ENCODE measurements at places on chromosomes 7 and 10.

GRCh38 chr7:50397320-50397970, 52.7 kb downstream of the FIGNL1 start:
- no peak for DNase-seq

- no peak for DNase-seq
Measured at GRCh38 chr10:90993340-90993739, 72.5 kb upstream of the ANKRD1 start.

- no peak for DNase-seq
Measured at GRCh38 chr7:69959789-69960499, 361.7 kb downstream of the AUTS2 start.

DNA sequence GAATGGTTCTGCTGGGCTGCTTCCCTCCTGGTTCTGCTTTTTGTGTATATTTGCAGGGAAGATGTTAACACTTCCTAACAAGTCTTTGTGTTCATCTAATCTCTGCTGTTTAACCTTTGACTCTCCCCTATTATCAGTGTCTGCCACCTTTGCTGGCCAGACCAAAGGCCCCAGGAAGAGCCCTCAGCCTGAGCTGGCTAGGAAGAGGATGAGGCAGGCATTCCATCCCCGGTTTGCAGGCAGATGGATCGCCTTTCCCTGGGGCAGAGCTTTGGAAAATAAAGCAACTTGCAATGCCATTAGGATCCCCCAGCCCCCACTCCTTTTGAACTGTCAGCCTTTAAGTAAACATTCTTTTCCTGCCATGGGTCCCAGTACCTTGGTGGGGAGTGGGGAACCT, 19.0 kb downstream of the DPCD start:
- DNase-seq, result no peak

DNA sequence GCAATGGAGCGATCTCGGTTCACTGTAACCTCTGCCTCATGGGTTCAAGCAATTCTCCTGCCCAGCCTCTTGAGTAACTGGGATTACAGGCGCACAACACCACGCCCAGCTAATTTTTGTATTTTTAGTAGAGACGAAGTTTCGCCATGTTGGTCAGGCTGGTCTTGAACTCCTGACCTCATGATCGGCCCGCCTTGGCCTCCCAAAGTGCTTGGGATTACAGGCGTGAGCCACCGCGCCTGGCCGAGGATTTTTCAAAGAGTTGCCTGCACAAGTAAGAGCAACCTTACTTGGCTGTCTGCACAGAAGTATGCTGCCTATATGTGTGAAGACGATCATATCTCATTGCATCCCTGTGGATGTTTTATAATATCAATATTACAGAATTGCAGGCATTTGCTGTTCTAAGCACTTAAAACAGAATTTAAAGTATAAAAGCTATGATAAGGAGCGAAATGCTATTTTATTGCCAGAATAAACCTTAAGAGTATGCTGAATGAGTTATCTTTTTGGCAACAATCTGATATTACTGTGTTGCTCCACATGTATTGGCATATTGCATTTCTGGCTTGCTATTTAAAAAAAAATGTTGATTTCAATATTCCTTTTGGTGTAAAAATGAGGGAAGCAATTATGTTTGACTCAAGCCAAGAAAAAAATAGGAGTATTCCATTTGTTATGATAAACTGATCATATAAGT, 379.4 kb upstream of the SEMA3D start:
- no peak for DNase-seq

GRCh38 chr10:69344591-69345252, 66.4 kb downstream of the HK1 start:
- no peak for DNase-seq

DNA sequence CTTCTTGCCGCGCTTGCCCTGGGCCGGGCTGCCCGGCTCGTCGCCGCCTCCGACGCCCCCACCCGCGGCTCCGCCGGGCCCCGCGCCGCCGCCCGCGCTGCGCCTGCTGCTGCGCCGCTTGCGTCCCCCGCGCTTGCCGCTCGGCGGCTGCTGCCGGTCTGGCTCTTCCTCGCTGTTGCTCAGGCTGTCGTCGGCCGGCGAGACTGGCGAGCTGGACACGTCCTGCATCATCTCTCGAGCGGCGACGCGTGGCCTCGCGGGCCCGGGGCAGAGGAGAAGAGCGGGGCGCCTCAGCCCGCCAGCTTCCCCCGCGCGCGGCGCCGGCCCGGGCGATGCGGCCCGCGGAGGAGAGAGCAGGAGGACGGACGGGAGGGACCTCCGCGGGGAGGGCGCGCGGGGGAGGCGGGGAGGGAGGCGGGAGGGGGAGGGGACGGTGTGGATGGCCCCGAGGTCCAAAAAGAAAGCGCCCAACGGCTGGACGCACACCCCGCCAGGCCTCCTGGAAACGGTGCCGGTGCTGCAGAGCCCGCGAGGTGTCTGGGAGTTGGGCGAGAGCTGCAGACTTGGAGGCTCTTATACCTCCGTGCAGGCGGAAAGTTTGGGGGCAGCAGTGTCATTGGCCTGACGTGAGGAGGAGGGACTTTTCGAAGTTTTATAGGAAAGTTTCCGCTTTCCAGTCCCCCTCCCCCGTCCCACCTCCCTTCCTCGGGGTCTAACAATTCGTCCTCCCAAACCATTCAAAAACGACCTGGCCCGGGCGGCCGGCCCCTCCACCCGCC, at the start of gene TWIST1:
TSS of gene TWIST1 (minus strand) at position 546 of the 779 bp plus-strand sequence. CDS start at position 231, 315 bp downstream.
- peak; percentile 93 for DNase-seq

GRCh38 chr7:144508702-144509101, 105.2 kb upstream of the NOBOX start:
- no peak for DNase-seq

- DNase-seq, result no peak
Measured at GRCh38 chr7:159064816-159065510, 79.7 kb downstream of the VIPR2 start.

- DNase-seq, result no peak
Measured at GRCh38 chr7:5703572-5704533, 77.6 kb downstream of the RNF216 start.

GRCh38 chr7:93147363-93147762, 822 bp downstream of the SAMD9L start:
- DNase-seq, result peak; percentile 54

DNA sequence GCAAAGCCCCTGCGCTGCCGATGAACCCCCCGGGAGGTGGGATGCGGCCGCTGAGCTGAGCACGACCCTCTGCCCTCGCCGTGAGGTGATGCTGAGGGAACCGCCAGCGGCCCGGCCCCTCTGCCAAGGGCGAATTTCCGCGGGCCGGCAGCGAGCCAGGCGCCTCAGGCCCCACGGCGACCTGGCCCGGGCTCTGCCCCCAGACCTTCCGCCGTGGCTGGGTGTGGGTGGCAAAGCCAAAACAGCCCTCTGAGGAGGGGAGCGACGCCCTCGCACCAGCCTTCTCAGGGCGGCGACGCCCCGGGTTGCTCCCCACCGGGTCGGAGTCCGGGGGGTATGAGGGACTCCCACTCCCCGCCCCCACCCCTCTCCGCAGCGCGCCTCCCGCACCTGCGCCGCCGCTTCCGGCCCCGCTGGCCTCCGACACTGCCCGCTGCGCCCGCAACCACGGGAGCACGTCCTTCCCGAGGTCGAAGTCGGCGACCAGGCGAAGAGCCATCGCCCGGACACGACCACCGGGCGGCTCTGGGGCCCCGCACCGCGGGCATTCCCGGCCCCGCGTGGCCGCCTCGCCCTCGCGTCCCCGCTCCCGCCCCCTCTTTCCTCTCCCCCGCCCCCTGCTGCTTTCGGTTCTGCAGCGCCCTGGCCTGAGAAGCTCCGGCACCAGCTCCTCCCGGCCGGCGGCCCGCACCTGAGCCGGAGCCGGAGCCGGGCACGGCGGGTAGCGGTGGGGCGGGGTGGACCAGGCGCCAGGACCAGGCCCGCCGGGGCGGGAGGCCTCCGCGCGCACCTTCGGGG, at the start of gene GSAP:
TSS of gene GSAP (minus strand) at position 527 of the 798 bp plus-strand sequence. CDS start at position 499, 28 bp downstream.
- peak; percentile 47 for DNase-seq

GRCh38 chr10:20963721-20964595, 66.8 kb upstream of the NEBL start:
- no peak for DNase-seq

GRCh38 chr10:131141645-131142516, 169.6 kb downstream of the TCERG1L start:
- no peak for DNase-seq

- no peak for DNase-seq
Measured at GRCh38 chr7:303884-304573, 14.1 kb downstream of the FOXL3 start.

DNA sequence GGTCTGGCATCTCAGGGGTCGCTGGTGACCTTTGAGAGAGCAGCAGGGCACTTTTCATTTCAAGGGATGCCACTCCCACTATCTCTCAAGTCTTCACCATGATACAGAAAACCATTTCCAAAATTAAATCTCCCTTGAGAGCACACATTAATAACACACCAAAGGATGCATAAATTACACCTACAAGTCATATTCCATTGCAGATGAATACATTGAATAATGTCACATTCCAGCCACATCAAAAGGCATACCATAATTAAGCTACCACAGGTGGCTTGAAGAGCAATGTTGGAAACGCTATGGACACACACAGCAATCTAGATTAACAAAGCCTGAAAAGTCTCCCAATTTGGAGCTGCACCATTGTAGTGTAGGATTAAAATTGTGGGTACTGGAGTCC, 353.3 kb upstream of the ZMIZ1 start:
- DNase-seq, result no peak

DNA sequence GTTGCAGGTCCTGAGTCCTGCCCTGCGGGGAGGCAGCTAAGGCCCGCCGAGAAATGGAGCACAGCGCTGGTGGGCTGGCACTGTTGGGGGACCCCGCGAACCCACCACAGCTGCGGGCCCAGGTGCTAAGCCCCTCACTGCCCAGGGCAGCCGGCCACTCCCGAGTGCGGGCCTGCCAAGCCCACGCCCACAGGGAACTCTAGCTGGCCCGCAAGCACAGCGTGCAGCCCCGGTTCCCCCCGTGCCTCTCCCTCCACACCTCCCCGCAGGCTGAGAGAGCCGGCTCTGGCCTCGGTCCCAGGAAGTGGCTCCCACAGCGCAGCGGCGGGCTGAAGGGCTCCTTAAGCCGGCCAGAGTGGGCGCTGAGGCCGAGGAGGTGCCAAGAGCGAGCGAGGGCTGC, 3.5 kb upstream of the NSMCE4A start:
- no peak for DNase-seq

DNA sequence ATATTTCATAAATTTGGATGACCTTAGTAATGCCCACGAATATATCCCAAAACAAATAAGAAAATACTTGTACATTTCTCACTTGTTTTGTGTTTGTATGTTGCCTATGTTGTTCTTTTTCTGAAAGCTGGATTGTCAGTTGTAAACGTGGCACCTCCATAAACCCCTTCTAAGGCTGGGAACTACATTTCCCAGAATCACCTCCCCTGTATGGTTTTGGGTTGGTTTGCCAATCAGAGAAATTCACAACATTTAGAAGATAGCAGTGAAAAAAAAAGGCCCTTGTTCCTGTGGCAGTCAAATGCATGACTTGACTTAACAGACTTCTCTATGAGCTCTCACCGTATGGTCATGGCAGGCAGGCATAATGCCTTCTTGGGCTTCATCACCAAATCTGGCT, 676.3 kb upstream of the STEAP1 start:
- no peak for DNase-seq

DNA sequence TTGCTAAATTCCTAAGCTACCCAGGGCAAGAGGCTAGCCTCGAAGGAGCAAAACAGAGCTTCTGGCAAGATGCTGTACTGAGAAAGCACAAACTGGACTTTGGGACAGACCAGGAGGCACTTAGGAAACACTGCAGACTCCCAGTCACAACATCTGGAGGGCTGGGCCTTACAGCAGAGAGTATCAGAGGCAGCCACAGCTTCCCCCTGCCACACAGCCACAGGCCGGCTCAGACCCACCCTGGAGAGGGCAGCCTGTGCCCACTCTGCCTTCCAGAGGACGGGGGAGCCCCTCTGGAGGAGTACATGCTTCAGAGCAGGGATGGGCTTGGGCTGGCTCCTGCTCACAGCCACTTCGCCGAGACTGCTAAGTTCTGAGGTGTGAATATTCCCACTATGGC, 17.4 kb downstream of the ESYT2 start:
- no peak for DNase-seq

GRCh38 chr10:123854498-123854897, 37.1 kb downstream of the CPXM2 start:
- no peak for DNase-seq

DNA sequence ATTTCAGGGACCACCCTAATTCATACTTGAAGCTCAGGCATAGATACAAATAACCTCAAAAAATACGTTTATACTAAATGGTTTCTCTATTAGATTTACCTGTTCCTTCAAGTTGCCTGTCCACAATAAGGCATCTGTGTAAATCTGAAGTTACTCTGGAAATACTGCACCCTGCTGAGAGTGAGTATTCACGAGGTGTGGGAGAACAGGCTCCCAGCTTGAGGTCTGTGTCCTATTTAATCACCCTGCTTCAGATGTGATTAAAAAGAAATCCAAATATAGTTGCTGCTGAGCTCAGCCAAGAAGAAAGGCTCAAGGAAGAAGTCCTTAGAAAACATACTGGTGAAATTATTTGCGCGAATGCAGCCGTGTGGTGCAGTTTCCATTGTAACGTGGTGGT, 136.8 kb downstream of the KLF6 start:
- DNase-seq, result no peak

DNA sequence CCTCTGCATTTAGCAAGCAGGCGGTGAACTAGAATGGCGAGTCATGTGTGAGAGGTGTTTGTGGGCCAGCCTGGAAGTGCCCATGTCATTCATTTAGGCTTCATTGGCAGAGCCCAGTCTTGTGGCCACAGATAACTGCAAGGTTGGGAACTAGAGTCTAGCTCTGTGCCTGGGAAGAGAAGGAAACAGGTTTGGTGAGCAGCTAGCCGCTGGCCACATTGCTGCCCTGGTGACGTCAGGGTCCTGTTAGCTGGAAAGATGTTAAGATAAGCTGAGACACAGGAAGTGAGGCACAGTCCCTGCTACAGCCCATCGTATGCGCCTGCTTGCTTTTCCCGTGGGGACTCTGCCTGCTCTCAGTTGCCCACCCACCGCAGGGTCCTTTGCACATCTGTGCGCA, 185.5 kb downstream of the CAMK1D start:
- no peak for DNase-seq

- no peak for DNase-seq
Measured at GRCh38 chr7:66082083-66082482, 6.5 kb downstream of the ASL start.

GRCh38 chr7:106313456-106313901, 28.7 kb upstream of the NAMPT start:
- no peak for DNase-seq

DNA sequence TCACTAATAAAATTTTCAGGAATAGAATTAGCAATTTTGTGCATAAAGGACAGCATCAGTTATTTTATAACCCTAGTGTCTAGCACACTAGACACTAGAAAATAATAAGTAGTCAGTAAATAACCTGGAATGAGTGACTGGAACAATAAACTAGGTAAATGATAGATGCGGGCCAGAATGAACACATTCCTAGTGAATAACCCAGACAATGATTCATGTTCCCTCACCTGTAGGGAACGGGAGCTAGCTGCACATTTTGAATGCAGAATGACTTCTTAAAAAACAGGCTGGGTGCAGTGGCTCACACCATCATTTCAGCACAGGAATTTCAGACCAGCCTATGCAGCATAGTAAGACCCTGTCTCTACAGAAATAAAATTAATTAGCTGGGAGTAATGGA, 3.2 kb upstream of the ATOH7 start:
- no peak for DNase-seq

GRCh38 chr10:96714031-96714590, 6.2 kb downstream of the PIK3AP1 start:
- no peak for DNase-seq

- DNase-seq, result no peak
Measured at GRCh38 chr10:58488921-58489320, 23.8 kb upstream of the BICC1 start.
